ENCODE measurements at places on chromosomes 4 and X.

DNA sequence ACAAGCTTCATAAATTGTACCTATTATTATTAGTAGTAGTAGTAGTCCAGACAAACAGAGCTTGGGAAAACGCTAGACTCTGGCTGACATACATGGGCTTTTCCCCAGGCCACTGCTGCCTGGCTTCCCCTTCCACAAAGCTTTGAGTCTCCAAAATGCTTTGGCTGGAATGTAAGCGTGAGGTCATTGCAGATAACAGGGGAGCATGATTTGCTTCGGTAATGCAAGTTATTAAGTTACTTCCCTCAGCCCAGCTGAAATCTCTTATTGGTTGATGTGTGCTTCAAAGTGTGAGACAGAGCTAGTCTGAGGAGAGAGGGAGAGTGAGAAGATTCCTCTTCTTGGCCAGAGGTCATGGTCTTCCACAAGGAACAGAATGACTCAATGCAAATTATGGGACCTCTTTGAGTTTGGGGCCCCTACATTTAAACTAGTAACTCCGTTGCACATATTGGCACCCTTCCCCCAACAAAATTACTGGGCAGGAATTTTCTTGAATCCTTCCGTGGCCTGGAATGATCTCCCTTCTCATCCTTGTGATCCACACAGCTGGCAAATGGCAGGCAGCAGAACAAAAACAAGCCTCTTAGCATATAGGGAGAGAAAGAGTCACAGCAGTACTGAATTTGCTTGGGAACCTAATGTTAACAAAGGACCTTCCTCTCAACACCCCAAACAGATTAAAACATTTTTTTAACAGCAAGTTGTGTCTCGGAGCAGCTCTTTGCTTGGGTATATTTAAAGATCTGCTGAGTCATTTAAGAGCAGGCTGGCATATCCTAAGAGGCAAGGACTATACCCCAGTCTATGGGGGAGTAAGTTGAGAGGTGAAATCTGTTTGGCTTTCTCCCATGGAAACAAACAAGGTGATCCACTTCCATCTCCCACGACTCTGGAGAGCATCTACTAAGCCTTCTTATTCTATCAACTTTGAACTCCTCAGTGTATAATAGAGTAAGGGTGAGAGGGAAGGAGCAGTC is 19.9 kb downstream of the AR start:
- no peak for DNase-seq

GRCh38 chrX:103831803-103832544 is at the start of gene RAB9B:
Gene RAB9B, minus strand, starts transcription at chrX:103832257. Its CDS starts 6,473 bp downstream, at chrX:103825784.
- peak; percentile 8 for DNase-seq

DNA sequence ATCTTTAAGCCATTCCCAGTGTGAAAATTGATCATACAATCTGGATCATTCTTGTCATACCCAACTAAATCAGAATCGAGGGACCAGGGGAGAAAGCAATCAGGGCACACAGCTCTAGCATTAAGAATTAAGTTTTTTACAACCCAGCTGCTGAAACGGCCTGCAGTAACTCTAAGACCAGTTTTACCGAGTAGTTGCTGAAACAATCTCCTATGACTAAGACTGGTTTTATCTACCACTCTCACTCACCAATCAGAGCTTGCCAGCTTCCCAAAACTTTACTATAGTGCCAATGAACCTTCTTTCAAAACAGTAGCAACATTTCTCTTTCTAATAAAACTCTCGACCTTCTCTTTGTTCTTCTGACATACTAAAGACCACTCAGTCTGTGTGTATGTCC is 2.8 kb upstream of the SAP30 start:
- DNase-seq: no peak

- DNase-seq: no peak
Measured at GRCh38 chrX:68292471-68292870, 140.8 kb downstream of the OPHN1 start.

GRCh38 chr4:38939165-38939564 is 71.6 kb downstream of the FAM114A1 start:
- DNase-seq: no peak

DNA sequence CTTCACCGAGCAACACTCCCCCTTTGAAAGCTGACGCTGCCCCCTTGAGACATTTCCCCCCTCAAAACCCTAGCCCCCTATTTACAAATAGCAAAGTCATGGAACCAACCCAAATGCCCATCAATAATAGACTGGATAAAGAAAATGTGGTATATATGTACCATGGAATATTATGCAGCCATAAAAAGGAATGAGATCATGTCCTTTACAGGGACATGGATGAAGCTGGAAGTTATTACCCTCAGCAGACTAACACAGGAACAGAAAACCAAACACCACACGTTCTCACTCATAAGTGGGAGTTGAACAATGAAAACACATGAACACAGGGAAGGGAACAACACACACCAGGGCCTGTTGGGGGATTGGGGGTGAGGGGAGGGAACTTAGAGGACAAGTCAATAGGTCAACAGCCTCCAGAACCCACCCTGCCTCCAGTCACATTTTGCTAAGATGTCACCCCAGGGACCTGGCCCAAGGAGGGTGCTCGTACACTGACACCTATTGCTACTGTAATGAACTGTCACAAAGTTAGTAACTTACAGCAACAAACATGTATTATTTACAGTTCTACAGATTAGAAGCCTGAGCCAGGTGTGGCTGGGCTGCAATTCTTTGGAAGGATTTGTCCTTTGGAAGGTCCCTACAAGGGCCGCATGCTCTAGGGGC is 20.6 kb downstream of the SCD5 start:
- DNase-seq: no peak

DNA sequence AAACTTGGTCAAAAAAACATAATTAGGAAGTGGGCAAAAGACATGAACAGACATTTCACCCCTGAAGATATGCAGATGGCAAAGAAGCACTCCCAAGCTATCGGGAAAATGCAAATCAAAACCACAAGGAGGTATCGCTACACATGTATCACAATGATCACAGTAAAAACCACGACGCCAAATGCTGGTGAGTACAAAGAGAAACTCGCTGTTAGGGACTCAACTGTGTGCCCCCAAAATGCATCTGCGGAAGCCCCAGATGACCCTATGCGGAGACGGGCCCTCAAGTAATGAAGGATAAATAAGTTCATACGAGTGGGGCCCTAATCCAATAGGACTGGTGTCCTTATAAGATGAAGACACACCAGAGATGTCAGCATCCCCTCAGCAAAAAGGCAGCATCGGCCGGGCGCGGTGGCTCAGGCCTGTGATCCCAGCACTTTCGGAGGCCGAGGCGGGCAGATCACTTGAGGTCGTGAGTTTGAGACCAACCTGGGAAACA is 10.2 kb downstream of the GAK start:
- no peak for DNase-seq

DNA sequence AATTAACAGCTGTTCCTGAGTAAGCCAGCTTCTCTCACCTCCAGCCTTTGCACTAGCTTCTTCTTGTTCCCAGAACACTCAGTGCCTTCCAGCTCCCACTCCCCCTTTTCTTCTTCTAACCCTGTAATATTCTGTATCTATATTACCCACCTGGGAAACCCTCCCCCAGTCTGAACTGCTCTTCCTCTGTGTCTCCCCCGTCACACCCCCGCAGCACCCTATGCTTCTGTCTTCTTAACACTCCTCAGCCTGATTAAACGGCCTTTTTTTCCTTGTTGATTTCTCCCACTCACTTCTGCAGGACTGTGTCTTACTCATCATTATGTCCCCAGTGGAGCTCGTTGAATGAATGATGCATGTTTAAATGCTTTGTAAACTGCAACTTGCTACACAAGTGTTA is 9.0 kb upstream of the LONRF3 start:
- no peak for DNase-seq

All from cortex of kidney (tissue), 1 donor.